ENCODE measurements at places on chromosomes 2 and 18.
A peak's percentile ranks its signal among the peaks of the same experiment; 100 is the strongest.

DNA sequence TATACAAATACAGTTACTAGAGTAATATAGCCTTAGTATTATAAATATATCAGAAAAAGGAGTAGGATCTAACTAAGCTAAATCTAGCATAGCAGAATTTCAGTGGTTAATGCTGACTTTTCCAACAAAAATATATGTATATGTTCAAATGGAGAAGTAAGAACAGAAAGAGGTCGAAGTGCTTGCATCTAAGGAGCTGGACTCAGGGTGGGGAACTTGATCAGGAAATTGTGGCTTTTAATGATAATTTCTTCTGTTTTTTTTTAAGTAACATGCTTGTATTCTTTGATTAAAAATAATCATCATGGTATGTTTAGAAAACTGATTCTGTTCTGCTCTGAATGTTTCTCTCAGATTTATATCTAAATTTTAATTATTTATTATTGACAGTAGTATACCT, 327.1 kb downstream of the GALNT13 start:
- DNase-seq = no peak

DNA sequence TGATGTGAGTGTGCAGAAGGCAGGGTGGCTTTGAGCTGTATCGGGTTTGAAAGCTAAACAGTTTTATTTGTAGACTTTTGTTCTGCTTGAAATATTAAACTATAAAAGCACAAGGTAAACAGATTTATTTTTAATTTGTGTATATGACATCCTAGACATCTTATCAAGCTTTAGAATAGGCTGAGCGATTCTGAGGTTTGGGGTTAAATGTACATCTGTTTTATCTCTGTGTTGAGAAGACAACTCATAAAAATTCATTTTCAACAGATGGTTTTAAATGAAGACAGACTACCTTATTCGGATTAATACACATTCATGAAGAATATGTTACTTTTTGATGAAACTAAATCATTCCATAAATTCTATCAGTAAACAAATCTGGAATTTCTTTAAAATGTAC, 368.8 kb downstream of the RPRM start:
- DNase-seq = no peak

GRCh38 chr2:118430510-118431164, 342.4 kb downstream of the INSIG2 start:
- no peak for DNase-seq

GRCh38 chr2:198660501-198660900, 797.2 kb downstream of the SATB2 start:
- DNase-seq = no peak

DNA sequence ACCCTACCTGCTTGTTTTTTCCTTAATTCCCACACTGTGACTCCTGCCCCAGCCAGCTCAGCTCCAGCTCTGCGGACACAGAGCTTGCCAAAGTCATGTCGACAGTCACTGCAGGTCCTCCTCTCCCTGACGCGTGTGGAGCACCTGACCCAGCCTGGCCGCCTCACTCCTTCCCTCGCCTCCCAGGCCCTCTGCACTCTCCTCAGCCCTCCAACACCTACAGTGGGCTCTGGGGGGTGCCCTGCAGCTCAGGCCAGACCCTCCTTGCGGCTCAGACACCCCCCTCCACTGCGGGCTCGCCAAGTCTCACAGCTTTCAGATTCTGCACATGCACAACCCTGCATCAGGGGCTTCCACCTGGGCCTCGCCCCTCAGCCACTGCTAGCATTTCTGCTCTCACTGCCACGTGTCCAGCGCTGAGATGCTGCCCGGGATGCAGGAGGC, 68.3 kb downstream of the NDUFA10 start:
- DNase-seq = peak; percentile 66

- DNase-seq = no peak
These were observed 116.9 kb downstream of the AGAP1 start for GRCh38 chr2:235610696-235611257.

DNA sequence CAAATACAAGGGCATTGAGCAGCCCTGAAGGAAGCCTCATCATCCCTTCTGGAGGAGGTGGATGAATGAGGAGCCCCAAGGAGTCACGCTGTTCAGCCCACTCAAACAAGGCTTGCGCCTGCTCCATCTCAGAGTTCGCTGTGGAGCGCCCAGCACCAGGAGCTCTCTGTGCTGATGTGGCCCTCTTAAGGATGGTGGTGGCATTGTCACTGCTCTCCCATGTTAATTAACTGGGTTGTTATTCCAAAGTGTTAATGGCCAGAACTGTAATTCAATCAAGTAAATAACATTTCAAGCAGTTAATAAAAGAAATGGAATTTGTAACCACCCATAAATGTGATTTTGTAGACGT, 726.0 kb upstream of the RAB6C start:
- no peak for DNase-seq

GRCh38 chr2:232477751-232478510, 9.7 kb downstream of the ECEL1 start:
- DNase-seq = no peak

GRCh38 chr2:102915128-102915527, 153.3 kb downstream of the TMEM182 start:
- no peak for DNase-seq

DNA sequence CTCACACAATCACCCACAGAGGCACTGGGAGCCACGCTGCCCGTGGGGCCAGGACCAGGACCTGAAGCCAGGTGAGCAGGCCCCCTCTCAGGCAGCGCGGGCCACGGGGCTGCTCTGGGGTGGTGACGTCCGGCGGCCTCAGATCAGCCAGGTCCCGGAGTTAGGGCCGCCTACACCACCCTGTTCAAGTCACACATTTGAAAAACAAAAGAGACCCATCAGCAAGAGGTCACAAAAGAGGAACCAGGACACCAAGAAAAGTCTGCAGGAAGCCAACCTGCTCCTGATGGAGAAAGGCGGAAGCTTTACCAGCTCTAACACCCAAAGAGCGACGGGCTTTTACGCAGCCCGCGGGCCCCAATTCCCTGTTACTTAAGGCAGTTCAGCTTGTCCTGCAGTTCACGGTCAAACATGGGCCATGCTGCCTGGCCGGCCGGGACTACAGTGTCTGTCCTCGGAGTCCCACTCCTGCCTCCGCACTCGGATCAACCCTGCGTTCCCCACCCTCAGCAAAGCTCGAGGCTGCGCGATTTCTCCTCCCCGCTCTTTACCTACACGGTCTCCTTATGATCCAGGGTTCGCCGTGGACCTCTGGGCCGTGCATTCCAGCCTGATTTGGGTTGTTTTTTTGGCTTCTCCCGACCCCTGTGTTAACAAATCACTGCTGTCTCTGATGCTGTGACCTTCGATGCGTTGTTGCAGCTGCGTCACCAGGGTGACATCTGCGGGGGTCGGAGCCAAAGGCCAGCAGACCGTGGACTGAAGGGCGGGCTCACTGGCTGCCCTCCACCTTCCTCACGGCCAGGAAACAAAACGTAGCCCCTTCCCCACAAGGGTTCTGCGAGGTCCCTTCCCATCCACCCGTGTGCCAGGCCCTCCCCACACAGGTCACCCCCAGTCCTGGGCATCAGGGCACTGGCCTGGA, 31.0 kb downstream of the SNORC start:
- DNase-seq = no peak

GRCh38 chr18:39838831-39839230, 2116.2 kb upstream of the PIK3C3 start:
- no peak for DNase-seq

Data from G401 (cell line).